ENCODE measurements at places on chromosomes 12 and 14.
A peak's percentile ranks its signal among the peaks of the same experiment; 100 is the strongest.

DNA sequence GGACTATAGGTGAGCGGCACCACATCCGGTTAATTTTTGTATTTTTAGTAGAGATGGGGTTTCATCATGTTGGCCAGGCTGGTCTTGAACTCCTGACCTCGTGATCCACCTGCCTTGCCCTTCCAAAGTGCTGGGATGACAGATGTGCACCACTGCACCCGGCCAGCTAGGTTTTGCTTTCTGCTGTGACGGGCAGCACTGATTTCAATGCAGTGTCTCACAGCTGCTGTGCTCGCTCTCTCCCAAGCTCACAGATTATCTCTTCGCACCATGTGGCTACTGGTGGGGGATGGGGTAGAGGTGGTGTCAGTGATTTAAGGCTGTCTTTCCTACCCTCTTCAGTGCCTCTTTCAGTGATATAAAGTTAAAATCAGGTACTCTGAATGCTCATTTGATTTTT, 909.1 kb downstream of the TRHDE start:
- no peak for DNase-seq

DNA sequence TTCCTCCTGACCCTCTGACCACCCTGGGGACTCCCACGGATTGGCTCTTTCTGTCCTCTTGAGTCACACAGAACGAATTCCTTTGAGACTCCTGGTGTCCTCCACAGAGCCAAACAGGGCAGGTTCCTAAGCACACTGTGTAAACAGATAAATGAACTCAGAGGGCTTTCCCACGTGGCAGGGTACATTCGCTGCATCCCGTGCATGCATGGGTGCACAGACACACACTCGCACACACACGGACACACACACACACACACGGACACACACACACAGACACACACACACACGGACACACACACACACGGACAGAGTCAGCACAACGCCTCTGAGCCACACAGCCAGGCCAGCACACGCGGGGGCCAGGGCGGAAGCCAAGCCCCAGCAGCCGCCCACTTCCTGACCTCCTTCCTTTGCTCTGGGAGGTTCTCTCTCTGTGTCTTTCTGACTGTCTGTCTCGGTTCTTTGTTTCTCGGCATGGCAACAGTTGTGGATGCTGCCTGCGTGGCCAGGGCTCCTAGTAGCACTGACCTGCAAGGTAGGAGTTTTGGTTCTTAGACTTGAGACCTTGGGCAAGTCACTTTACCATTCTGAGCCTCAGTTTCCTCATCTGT, 706 bp downstream of the CRACR2A start:
- DNase-seq = peak; percentile 52

GRCh38 chr12:96404696-96405095, 4.5 kb upstream of the CDK17 start:
- no peak for DNase-seq

- no peak for DNase-seq
Measured at GRCh38 chr12:12432364-12432763, 75.5 kb downstream of the BORCS5 start.

DNA sequence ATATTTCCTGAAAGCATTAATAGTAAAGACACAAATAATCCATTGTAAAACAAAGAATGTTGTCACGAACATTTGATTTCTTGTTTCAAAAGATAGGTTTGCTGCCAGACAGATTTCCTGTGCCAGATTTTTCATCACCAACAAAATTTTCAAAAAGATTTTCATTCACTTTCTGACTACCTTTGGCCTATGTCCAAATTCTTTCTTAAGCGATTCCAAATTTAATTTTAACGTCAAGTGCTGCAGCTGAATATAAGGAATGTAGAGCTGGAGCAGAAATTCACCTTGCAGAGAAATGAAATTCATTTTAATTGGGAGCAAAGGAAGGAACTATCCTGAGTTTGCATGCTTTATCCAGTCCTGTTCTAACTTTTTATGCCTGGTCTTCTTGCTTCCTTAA, 277.4 kb downstream of the CCER1 start:
- no peak for DNase-seq

- no peak for DNase-seq
Measured at GRCh38 chr12:109385339-109386058, 37.8 kb downstream of the MYO1H start.

All from activated T-helper 9 cell treated with anti-CD3 and anti-CD28 coated beads, Interleukin-2, amount 50 U/mL, for 16 hours (primary cell).